ENCODE measurements at places on chromosomes 13 and 19.

GRCh38 chr19:45477186-45477585, 9.4 kb downstream of the FOSB start:
- no peak for DNase-seq

- DNase-seq: no peak
Measured at GRCh38 chr13:106815545-106815944, 247.6 kb upstream of the ARGLU1 start.

GRCh38 chr19:1052349-1052975, 12.6 kb downstream of the ABCA7 start:
- no peak for DNase-seq

- DNase-seq: no peak
Measured at GRCh38 chr19:5337708-5338655, 2.6 kb downstream of the PTPRS start.

- DNase-seq: no peak
Measured at GRCh38 chr13:30301827-30302226, 5.5 kb downstream of the KATNAL1 start.
